CD4-positive, alpha-beta T cell treated with Interleukin-6 at 100 ng/mL for 8 hours (primary cell): ENCODE measurements at places on chromosomes 12 and 14.

DNA sequence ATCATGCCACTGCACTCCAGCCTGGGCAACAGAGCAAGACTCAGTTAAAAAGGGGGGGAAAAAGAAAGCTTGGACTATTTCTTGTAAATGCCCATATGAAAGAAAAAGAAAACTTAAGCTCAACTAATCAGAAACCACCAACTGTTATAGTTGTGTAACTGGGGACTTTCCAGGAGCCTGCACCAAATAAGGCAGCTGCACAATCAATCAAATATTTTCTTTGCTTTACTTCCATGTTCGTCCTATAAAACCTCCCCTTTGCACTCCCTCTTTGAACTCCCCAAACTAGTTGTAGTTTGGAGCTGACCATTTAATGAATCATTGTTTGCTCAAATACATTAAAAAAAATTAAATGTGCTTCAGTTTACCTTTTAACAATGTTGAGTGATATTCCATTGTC lies 54.9 kb downstream of the OTOGL start:
- no peak for DNase-seq

DNA sequence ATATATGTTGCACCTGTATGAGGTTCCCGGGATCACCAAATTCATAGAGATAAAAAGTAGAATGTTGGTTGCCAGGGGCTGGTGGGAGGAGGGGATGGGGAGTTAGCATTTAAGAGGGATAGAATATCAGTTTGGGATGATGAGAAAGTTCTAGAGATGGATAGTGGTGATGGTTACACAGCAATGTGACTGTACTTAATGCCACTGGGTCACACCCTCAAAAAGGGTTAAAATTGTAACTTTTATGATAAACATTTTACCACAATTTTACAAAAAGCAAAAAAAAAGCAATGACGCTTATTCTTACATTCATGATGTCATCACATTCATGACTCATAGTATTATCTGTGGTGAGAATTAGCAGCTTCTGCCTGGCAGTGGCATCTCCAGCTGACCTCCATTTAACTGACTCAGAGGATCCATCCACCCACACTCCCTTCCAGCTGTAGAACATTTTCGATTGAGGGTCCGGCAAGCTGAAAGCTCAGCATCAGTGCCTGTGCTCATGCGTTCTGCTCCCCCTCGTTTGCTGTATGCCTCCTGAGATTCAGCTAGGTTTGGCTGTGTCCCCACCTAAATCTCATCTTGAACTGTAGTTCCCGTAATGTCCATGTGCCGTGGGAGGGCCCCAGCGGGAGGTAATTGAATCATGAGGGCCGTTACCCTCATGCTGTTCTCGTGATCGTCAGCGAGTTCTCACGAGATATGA lies 64.8 kb upstream of the TMEM260 start:
- DNase-seq: no peak

GRCh38 chr12:100795174-100795799 lies 711 bp downstream of the ANO4 start:
- DNase-seq: no peak

- peak; percentile 26 for DNase-seq
Measured at GRCh38 chr14:67515386-67516079, 17.6 kb upstream of the PLEKHH1 start.

DNA sequence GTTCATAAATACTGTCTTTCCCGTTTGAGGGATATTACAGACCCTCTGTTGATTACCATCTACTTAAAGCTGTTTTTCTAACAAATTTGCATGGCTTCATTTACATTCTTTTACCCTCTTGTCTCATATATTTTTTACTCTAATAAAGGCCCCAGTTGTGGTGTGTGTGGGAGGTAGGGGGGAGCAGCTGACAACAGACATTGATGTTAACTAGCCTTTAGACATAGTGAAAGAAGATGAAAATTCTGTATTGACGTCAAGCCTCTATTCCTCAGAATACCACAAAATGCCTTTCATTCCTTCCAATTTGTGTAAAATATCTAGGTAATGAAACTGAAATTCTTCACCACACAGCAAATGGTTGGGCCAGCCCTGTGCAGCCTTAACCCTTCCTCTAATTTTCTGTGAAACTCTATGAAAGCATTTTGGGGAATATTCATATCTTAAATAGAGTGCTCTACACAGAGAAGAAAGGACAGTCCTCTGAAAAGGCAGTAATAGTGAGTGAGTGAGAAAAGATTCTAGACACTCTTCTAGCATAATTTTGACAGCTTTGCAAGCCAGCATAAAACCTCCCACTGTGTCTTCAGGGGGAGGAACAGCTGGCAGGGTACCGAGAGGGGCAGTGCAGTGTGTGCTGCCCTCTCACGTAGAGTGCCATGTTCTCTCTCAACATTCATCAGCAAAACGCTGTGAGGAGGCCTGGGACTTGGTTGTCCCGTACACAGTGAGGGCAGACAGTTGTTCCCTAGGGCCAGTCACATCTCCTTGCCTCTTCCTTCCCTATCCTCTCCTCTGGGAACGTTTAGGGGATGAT lies 20.1 kb upstream of the CERS5 start:
- DNase-seq: no peak

DNA sequence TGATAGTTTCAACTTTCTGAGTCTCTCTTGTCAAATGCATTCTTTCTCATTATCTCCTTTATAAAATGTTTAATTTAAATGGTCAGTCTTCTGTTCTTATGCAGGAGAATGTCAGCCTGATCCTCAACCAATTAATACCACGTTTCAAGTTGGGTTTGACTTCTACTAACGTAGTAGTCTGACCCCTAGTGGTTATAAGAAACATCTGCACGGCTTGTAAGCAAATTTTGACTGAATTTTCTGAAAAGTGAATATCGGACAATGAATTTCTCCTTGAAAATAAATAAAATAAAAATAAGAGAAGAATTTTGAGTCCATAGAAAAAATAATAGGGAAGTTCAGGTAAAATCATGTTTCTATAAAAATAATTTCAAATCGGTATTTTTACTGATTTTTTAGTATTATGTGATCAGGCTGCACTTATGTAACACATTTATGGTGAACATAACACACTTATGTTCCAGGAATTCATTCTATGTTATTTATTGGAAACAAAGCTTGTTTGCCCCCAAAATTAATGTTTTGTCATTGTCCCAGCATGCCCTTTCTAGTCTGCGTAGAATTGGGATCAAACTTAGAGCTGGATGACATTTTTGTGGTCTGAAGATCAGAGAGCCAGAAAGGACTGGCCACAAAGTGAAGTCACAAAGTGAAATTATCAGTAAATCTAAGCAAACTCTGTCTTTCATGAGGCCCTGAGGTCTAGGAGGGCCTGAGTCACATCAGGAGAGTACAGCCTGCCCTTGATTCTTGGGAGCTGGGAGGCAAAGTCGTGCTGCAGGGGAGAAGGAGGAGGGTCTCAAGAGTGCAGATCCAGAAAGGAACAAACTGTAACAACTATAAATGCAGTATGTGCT lies 101.2 kb upstream of the STXBP6 start:
- no peak for DNase-seq

DNA sequence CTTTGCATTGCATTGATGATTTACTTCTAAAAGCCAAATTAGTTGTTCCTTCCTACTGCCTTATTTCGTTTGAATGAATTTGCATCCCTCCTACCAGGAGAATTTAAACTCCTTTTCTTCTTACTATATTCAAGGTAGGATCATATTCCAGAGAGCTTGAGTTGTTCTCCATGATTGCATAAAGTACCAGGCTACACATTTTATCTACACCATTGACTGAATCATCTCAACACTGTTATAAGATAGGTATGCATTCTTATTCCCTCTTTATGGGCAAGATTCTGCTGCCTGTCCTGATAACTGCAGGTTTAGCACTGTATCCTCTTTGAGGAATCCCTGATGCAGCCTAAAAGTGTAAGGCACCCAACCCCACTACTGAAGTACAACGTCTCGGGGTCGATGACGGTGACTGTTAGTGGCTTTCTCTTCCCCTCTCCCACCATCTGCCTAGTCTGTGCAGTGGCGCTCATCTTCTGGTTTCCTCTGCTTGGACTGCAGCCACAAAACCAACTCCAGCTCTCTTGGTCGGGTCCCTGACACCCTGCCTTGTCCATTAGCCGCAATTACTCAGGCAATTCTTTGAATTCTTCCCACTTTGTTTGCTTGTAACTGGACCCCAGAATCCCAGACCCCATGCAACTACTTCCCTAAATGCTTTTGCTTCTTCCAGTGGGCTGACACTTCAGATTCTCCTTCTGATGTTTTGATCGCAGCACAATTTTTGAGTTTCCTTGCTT lies 44.4 kb upstream of the STXBP6 start:
- no peak for DNase-seq

- no peak for DNase-seq
Measured at GRCh38 chr12:11797317-11797913, 147.9 kb downstream of the ETV6 start.

DNA sequence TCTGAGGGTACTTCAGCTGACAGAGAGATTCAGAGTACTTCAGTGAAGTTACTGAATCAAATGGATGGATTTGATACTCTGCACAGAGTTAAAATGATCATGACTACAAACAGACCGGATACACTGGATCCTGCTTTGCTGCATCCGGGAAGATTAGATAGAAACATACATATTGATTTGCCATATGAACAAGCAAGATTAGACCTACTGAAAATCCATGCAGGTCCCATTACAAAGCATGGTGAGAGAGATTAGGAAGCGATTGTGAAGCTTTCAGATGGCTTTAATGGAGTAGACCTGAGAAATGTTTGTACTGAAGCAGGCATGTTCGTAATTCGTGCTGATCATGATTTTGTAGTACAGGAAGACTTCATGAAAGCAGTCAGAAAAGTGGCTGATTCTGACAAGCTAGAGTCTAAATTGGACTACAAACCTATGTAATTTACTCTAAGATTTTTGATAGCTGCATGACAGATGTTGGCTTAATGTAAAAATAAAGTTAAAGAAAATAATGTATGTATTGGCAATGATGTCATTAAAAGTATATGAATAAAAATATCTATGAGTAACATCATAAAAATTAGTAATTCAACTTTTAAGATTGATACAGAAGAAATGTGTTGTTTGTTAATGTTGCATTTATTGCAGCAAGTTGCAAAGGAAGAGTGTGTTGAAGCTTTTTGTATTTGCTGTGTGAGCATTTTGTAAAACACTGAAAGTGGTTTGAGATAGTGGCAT lies 136.1 kb upstream of the RAP1B start:
- no peak for DNase-seq

- DNase-seq: no peak
Measured at GRCh38 chr12:26335651-26336050, 140.3 kb downstream of the SSPN start.

- DNase-seq: no peak
Measured at GRCh38 chr14:102900631-102901571, 21.6 kb upstream of the AMN start.

DNA sequence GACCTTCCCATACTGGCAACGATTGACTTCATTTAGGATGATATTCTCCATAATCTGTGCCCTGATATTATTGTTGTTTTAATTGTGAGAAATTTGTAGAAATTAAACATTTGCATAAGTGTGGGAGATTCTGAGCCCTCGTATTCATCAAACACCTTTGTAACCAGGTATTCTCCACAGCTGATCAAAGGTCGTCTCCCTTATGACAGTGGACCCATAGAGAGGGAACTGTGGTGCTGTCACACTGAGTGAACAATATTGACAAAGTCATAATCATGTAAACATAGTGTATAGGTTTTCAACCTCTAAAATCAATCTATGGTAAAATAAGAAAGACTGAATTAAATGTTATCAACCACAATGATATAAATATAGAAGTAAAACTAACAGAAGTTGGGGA lies 14.9 kb upstream of the PLEKHG3 start:
- DNase-seq: no peak

DNA sequence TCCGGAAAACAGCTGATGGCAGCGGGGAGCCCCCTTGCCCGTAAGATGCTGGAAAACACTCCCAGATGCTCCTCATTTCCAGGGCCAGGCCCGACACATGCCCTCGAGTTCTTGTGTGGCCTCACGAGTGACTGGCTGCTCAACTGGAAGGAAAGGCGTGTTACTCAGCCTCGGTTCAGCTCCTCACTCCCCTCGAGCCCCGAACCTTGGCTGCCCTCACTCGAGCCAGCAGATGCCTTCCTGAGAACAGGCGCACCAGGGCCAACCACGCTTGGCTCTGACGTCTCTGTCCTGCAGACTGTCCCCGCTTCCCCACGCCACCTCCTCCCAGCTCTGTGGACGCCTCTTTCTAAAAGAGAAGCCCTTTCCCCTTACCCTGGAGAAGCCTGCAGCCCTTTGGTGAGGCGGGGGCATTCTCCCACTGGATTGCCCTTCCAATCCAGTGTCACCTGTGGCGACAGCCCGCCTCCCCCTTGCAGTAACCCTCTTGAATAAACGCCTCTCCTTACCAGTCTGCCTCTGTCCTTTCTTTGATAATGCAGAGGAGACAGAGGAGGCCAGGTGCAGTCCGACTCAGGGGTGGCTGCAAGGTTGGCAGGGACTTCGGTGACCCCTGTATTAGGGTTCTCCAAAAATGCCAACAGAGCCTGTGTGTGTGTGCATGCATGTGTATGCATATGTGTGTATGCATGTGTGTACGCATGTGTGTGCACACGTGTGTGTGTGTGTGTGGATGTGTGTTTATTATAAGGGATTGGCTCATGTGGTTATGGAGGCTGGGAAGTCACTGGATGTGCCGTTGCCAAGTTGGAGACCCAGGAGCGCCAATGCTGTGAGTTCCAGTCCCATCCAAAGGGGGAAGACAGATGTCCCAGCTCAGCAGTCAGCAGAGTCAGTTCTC lies 166.3 kb downstream of the KIF26A start:
- DNase-seq: no peak

- no peak for DNase-seq
Measured at GRCh38 chr12:26233631-26234030, 38.3 kb downstream of the SSPN start.

- DNase-seq: no peak
Measured at GRCh38 chr12:131046813-131047788, 93.4 kb downstream of the ADGRD1 start.

- DNase-seq: no peak
Measured at GRCh38 chr12:124369827-124370378, 75.0 kb downstream of the RFLNA start.

DNA sequence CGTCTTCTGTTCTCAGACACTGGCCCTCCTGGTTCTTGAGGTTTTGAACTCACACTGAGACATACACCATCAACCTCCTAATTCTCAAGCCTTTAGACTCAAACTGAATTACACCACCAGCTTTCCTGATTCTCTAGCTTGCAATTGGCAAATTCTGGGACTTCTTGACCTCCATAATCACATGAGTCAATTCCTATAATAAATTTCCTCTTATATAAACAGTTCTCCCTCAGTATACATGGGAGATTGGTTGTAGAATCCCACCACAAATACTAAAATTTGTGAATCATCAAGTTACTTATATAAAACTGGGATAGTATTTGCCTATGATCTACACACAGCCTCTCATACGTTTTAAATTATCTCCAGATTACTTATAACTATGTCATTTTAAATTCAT lies 162.2 kb downstream of the DIO2 start:
- DNase-seq: no peak

GRCh38 chr12:1810931-1811280 lies 9.5 kb upstream of the LRTM2 start:
- no peak for DNase-seq

DNA sequence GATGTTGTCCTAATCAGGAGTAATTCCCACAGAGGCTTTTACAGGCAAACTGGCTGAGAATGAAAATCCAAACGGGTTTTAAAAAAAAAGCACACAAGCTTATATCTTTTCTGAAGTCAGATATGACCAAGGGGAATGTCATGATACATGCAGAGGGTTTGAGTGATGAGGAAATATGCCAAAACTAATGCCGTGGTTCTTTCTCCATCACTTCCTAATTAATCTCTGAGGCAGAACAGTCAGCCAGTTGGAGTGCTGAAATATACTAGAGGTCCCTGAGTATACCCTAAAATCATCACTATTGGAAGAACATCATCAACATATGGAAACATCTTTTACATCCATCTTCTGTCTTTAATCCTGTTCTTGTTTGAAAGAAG lies 160.8 kb upstream of the FAR2 start:
- no peak for DNase-seq

- no peak for DNase-seq
Measured at GRCh38 chr12:26519462-26519861, 313.5 kb downstream of the ITPR2 start.
